Suprapubic skin (tissue), 4 donors: ENCODE measurements at places on chromosomes 13 and 19. TPM values are rescaled to one million over a fixed set of nuclear protein-coding genes. Genes with fewer than 3 reads are reported as not detected.

Gene CBY2
- 0.49 TPM for total RNA-seq

GRCh38 chr19:54266133-54266532 is 9.1 kb upstream of the LILRB5 start:
- H3K36me3 ChIP-seq, result no peaks in the 10 kb centered on the region
- H3K27me3 ChIP-seq, result peaks cover 4% of the 10 kb centered on the region

DNA sequence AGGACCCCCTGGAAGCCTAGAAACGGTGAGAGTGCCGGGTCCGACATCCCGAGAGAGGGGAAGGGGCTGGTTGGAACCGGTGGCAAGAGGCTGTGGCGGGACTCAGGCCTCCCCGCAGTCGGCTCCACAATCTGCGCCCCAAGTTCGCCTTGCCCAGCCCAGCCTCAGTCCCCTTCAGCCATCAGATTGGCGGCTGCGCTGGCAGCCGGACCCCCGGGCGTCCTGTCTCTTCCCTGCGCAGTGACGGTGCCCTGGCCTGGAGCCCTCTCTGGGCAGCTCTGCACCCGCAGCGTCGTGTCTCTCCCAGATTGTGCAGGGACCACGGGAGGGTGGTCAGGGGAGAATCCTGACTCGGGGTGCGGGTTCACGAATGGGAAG is 315 bp downstream of the ZNF492 start:
- no peaks in the 10 kb centered on the region for H3K27me3 ChIP-seq
- no peak overlapping the region for H3K27ac ChIP-seq
- DNase-seq, result no peak
- H3K4me1 ChIP-seq, result peaks cover 11% of the 10 kb centered on the region
- H3K36me3 ChIP-seq, result no peaks in the 10 kb centered on the region
- H3K4me3 ChIP-seq, result peak overlapping the region; percentile 81

GRCh38 chr19:38402623-38402966 is 298 bp upstream of the FAM98C start:
- peaks cover 18% of the 10 kb centered on the region for H3K4me1 ChIP-seq
- no peak for DNase-seq
- H3K4me3 ChIP-seq, result peak overlapping the region; percentile 85
- peak overlapping the region; percentile 86 for H3K27ac ChIP-seq
- H3K36me3 ChIP-seq, result peaks cover 26% of the 10 kb centered on the region
- H3K27me3 ChIP-seq, result peaks cover 17% of the 10 kb centered on the region

DNA sequence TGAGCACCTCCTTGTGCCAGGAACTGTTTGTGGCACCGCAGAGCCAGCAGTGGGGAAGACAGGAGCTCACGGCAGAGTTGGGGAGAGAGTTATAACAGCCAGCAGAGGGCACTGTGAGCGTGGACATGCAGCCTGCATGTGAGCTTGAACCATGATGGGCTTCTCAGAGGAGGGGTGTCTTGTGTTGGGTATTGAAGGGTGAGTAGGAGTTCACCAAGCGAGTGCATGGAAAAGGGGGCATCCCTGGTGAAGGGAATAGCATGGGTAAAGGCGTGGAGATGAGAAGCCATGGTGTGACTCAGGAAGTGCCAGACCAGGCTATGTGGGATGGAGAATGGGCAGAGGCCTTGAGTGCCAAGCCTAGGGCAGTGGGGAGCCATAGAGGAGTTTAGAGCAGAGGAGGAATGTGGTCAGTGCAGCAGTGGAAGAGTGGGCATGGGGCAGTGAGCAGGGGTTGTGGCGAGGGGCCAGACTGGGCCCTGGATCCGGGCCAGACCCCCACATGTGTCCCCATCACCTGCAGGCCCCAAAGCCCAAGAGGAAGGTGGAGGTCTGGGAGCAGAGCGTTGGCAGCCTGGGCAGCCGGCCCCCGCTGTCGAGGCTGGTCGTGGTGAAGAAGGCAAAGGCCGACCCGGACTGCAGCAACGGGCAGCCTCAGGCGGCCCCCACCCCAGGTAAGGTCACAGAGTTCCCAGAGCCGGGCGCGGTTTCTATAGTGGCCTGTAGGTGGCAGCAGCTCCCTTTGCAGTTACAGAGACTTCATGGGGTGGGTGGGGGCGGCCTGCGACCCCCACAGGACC is 11.8 kb upstream of the SHD start:
- peaks cover 86% of the 10 kb centered on the region for H3K36me3 ChIP-seq
- DNase-seq, result no peak
- no peak overlapping the region for H3K4me3 ChIP-seq
- no peaks in the 10 kb centered on the region for H3K27me3 ChIP-seq

DNA sequence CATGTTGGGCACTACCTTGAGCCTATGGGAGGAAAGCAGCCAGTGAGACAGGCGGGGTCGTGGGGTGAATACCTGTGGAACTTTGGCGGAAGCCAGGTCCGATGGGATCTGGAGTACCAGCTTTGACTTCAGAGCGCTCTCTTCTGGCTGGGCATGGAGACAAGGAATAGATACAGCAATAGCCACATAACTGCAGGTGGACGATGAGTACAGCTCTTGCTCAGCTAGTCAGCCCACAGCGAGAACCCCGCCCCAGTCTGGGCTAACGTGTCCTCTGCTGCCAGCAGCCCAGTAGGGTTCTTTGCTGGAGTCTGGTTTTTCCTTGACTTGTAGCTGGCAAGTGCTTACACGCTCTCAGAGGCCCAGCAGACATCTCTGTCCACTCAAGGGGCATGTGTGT is 83.4 kb downstream of the SIPA1L3 start:
- H3K4me3 ChIP-seq, result no peak overlapping the region
- no peak for DNase-seq
- H3K4me1 ChIP-seq, result peaks cover 22% of the 10 kb centered on the region
- H3K27me3 ChIP-seq, result no peaks in the 10 kb centered on the region
- H3K27ac ChIP-seq, result no peak overlapping the region

DNA sequence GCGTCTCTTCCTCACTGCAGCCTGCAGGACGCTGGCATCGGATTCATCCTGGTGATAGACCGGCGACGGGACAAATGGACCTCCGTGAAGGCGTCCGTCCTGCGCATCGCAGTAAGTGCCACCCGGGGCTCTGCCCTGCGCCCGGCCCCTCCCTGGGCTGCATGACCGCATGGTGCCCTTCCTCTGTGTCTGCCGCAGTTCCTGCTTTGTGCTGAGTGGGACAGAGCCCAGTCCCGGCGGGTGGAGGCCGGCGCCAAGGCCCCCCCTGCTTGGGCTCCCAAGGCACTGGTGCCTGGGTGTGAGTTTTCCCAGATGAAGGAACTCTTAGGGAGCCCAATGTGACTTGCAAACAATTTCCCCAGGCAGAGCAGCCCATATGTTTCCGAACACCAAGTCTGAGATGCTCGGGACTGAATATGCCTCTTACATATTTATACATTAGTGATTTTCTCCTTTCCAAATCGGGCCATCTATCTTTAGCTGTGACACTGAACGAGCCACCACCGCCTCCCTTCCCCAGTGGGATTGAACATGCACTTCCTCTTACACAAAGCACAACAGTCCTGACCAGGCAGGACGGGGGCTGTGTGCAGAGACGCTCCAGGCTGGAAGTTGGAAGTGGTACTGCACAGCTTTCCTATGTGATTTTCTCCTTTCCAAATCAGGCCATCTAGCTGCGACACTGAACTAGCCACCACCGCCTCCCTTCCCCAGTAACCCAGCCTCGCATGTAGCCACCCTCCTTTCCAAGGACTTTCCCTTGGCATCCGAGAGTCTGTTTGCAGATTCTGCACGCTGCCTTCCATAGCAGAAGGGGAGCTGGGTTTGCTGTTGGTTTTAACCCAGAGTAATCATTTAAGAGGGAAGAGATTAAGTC is 60.1 kb upstream of the F7 start:
- peaks cover 28% of the 10 kb centered on the region for H3K36me3 ChIP-seq
- H3K4me3 ChIP-seq, result peak overlapping the region; percentile 17
- DNase-seq, result no peak
